ENCODE measurements at places on chromosomes 13 and 19.

GRCh38 chr13:32150239-32150638 is 118.7 kb downstream of the FRY start:
- no peak for DNase-seq

DNA sequence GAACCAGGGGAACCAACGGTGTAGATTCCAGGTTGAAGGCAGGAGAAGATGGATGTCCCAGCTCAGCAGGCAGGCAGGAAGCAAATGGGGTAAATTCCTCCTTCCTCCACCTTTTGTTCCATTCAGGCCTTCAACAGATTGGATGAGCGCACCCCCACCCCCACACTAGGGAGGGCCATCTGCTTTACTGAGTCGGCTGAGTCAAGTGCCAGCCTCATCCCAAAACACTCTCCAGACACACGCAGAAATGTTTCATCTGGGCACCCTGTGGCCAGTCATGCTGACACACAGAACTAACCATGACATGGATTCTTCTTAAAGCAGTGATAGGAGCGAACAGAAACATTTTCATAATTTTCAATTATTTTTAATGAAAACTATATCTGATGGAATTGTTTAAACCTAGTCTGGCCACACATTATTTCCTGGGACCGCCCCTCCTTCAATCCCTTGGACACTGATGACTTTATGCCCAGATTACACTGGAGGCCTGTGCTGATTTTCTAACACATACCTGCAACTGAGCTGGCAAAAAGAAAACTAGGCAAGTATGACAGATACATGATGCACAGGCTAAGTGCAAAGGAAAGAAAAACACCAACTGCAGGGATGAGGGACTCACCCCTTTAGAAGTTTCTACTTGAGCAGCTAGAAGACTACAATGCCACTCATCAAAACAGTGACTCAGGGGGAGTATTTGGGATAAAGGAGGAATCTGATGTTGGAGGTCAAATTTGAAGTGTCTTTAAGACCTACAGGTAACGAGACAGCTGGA is 154.2 kb downstream of the TNFRSF19 start:
- no peak for DNase-seq

DNA sequence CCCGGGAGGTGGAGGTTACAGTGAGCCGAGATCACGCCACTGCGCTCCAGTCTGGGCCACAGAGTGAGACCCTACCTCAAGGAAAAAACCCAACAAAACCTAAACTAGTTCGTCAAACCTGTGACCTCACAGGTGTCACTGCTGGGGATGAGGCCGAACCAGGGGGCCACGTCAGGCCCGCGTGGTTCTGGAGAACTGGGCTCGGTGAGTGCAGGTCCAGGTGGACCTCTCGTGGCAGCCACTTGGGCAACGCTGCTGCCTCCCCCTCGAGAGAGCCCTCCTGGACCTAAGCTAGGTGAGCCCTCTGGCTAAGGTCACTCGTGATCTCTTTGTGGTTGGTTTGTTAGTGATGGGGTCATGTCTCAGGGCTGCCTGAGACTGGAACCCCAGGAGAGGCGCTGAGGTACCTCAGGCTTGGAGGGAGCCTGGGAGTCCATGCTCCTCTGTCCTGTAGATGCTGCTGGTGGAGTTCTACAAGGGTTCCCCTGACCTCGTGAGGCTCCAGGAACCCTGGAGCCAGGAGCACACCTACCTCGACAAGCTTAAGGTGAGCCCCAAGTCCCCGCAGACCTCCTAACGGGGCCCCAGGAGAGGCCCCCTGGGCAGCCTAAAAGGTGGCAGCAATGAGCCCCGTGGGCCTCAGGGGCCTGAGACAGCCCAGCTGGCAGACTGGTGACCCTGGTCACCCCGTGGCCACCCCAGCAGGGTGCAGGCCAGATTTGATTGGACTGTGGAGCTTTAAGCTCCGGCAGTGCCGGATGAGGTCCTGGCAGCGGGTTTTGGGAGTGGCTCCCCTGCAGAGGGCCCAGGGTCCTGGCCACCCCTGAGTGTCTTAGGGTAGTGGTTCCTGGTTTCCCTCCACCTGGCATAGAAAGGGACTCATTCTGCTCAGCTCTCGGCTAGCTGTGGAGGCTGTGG is 15.6 kb downstream of the MPND start:
- DNase-seq, result no peak

GRCh38 chr19:23160766-23161165 is 43.9 kb downstream of the ZNF730 start:
- DNase-seq, result no peak

DNA sequence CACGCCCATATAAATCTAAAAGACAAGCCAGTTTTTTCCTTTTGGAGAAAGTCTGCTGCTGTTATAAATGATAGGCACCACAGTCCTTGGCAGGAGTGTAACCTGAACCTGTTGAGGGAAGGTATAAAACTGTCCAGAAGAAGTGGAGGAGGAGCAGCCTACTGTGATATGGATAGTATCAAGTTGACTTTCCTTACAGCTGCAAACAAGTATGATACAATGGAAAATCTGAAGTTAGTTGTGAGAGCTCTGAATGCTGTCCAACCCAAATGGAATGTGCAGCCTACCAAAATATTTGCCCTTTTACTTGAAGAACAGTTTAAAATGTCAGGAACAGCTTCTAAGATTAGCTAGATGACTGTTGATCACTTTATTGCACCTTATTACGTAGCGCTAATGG is 399.6 kb downstream of the FGF14 start:
- no peak for DNase-seq

DNA sequence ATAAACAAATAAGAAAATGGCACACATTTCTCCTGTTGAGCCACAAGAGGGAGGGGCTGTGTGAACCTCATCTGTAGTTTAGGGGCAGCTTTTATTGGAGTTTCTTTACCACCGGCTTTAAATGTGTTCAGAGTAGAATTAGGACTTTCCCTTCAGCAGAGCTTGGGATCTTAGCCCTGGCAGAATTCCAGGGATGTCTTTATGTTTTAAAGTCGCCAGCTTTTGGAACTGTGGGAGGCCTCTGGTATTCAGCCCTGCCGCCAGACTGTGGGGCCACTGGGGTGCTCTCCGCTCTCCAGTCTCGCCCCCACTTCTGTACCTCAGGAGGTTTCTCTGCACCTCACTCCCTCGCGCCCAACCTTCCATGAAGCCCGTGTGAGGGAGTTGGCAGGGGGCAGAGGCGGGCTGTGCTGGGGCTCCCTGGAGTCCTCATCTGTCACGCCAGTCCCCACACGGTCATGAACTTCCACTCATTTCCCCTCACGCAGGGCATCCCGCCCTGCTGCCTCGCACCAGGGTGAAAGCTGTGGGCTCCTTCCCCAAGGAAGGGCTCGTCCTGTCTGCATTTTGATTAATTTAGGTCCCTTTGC is 31.5 kb downstream of the CCDC8 start:
- DNase-seq, result no peak

- DNase-seq, result no peak
These were observed 87.3 kb upstream of the PEG3 start for GRCh38 chr19:56927791-56928207.

DNA sequence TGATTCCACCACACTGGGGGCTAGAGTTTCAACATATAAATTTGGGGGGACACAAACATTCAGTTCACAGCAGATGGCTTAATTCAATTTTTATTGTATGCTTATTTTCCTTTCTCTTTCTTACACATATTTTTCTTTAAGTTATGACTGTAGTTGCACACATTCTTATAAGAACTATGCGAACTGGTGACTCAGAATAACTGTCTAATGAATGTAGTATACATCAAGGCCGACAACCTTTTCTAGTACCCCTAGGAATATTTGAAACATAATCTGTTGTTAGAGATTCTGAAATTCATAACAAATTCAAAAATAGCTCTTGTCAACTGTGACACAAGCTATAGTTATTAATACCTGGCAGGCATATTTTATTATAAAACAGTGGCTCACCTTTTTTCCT is 695.6 kb downstream of the PCDH9 start:
- DNase-seq, result no peak

DNA sequence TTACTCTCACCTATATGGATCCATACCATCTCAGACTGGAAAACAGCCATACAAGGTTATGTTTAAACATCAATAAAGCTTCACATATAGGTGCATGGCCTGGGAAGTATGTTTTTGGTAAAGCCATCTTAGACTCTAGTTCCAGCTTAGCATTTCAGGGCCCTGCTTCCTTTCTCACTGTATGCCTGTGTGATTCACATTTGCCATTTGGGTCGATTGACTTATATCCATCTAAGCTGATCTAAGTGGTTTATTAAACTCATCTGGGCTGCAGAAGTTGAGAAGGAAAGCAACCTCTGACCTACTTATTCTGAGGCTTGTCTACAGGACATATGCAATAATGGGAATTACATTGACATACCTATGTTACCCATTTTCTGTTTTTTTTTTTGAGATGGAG is 33.5 kb downstream of the ZNF506 start:
- no peak for DNase-seq

- no peak for DNase-seq
These were observed 34.9 kb upstream of the POP4 start for GRCh38 chr19:29571181-29571580.

GRCh38 chr13:36979361-36980050 is 19.6 kb downstream of the ALG5 start:
- no peak for DNase-seq

DNA sequence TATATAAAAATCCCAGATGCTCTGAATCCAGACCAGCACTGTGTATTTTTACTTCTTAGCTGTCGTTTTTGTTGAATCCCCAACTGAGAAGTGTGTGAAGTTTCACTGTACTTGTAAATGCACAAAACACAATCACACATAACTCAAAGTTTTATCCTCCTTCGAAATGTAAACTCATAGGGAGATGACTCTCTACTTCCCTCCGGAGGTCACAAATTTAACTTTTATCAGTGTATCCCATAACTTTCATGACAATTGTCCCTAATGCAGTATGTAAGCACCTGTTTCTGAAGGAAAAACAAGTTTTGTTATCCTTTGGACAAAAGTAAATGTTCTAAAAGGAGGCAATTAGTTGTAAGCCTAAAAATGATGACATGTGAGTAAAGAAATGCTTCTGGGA is 665.0 kb upstream of the SLITRK6 start:
- no peak for DNase-seq

DNA sequence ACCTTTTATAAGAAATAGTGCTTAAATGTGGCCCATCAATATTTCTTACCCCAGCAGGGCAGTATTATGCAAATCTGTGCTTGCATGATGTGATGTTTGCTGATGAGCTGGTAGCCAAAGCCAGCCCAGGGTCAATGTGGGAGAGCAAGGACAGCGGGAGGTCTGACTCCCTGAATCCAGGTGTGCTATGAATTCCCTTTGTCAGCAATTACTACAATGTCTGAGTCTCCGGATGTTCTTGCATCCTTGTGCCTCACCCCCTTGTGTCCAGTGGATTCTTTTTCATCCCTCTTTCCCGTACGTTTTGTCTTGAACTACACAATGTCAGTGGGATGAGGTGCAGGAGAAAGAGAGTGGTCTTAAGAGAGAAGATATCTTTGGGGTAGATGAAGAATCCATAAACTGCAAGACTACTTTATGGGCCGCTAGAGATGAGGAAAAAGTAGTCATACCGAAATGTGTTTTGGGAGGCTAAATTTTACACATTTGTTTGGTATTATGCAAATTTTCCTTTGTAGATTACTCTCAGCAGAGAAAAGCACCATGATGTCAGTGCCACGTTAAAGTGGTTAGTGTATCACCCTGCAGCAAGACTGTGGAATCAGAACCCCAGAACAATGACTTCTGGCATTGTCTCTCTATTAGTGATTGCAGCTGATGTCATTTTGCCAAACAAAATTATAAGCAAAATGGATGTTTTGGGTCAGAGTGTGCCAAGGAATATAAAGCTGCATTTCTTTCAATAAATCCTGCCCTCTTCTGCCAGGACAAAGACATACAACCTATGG is 53.5 kb upstream of the TSHZ3 start:
- no peak for DNase-seq

GRCh38 chr13:71481046-71481445 is 386.0 kb downstream of the DACH1 start:
- DNase-seq, result no peak

- DNase-seq, result no peak
These were observed 405 bp downstream of the ZNF446 start for GRCh38 chr19:58476498-58477015.

DNA sequence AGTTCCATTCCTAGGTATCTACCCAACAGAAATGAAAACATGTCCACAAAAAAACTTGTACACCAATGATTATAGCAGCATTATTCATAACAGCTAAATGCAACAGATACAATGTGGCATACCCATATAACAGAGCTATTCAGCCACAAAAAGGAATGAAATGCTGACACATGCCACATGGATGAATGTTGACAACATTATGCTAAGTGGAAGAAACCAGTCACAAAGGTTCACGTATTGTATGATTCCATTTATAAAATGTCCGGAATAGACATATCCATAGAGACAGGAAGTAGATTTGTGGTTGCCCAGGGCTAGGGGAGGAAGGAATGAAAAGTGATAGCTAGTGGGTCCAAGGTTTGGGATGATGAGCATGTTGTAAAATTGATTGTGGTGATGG is 10.8 kb downstream of the CRYL1 start:
- DNase-seq, result no peak

GRCh38 chr13:89878904-89879303 is 1468.6 kb upstream of the MIR17HG start:
- DNase-seq, result no peak

DNA sequence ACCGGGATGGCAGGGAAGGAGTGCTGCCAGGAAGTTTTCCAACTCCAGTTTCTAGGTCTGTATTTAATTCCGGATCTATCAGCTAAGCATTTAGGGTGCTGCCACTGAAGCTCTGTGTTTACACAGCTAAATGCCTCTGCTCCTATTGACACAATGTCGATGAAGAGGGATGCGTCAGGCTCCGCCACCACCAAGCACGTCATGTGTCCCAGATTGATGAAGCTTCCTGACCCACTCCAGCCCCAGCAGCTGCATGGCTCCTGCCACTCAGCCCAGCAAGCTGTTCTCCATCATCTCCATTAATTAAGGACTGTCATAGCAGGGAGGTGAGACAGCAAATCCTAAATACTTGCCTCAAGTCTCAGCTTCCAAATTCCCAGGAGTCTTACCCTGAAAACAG is 435.2 kb upstream of the ZNF507 start:
- no peak for DNase-seq

DNA sequence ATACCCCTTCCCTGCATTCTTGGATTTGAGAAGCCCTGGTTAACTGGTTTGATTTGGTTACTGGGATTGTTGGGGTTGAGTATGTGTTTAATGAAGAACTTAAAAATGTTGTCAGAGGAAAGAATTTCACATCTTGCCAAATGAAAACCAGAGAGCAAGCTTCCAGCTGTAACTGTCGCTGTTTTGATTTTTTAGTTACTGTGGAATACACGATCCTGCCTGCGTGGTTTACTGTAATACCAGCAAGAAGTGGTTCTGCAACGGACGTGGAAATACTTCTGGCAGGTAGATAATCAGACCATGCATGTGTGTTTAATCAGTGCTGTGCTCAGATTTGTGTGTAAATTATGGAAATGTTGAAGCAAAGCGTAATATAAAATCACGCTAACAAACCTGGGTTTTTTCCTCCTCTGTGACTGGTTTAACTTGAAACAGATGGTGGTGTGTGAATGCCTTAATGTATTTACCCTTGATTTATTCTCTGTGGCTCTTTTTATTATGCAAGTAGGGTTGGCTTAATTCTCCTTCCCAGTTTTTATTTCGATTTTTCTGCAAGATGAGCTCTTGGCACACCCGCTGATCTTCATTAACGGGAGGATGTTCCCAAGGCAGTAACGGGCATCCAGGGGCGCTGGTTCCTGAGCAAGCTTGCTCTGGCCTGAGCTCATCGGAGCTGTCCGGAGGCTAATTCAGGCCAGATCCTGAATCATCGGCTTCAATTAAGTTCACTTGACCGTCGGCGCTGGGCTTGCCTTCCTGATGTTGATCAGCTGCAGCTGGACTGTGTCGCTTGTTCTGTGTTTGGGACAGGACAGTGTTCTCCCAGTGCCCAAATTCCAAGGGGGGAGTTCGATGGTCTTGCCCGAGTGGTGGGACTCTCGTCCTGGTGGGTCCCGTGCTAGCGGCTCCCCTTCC is 16.0 kb downstream of the UPF1 start:
- DNase-seq, result no peak

Data from NCI-H345 (cell line).